Cerebellar nuclear complex (tissue), 1 donor: ENCODE measurements at places on chromosomes 11 and 22.

GRCh38 chr22:30396871-30397655 lies at the start of gene SEC14L2:
TSS of gene SEC14L2 (plus strand) at chr22:30397018. CDS start at chr22:30397117, 99 bp downstream.
- no peak for DNase-seq

DNA sequence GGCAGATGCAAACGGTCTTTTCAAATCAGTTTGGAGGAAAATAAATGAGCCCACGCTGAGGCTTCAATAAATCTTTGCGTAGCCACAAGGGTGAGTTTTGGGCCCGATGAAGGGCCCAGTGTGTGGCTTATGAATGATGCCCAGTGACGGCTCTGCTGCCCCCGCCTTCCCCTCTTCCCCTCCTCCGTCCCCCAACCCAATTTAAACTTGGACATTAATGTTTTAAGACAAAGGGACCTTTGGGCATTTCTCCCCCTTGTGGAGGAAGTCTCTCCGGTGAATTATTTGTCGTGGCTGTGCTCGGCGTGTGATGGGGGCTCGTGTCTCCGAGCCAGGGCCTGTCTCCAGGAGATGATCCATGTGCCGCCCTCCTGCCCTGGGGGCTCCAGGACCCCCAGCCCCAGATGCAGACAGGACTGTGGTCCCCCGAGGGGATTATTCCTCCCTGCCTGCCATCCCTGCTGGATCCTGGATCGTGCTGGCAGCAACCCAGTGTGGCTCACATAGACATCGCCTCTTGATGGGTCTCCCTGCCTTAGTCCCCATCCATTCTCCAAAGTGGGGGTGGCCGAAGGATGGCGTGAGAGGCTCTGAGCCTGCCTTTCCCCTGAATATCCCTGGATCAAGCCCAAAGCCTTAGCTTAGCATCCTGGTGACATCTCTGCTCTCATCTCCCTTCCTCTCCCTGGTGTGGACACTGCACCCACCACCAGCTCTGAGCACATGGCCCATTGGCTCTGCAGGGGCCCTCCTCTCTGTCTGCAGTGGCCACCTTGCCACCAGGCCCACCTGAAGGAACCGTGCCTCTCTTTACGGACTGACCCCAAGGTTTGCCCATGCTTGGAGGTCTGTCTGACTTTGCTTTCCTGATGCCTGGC lies 56.4 kb downstream of the SMIM38 start:
- DNase-seq = no peak

- DNase-seq = no peak
Observed at GRCh38 chr22:42646569-42647525, 2.3 kb downstream of the CYB5R3 start.

- DNase-seq = no peak
Observed at GRCh38 chr22:41480397-41480735, 11.4 kb downstream of the ACO2 start.

DNA sequence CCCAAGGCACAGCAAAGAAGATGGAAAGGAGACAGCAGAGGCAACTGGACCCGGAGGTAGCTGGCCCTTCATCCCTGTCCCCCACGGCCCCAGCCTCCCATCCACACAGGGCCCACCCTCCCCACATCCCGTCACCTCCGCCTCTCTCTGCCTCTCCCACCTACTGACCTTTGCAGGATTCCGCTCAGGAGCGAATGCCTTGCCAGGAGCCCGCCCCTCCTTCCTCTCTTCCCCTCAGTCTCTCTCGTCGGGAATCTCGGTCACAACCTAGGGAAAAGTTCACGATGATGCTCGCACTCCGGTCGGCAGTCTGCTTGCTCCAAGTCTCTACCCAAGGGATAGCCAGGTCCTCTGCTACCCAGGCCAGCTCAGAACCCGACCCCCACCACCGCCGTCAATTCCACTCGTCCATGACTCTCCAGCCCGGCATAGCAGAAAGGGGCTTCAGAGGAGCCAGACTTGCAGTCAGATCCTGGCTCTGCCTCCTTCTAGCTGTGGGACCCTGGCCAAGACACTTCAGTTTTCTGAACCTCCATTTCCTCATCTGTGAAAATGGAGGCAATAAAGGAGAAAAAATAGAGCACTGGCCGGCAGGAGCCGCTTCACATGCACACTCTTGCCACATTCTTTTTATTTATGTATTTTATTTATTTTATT lies 10.2 kb downstream of the AHNAK start:
- DNase-seq = no peak
